ENCODE measurements at places on chromosomes 3 and 15.

- DNase-seq = no peak
Measured at GRCh38 chr15:98773616-98774015, 125.3 kb downstream of the IGF1R start.

GRCh38 chr15:43118829-43119228, 13.0 kb upstream of the UBR1 start:
- no peak for DNase-seq

DNA sequence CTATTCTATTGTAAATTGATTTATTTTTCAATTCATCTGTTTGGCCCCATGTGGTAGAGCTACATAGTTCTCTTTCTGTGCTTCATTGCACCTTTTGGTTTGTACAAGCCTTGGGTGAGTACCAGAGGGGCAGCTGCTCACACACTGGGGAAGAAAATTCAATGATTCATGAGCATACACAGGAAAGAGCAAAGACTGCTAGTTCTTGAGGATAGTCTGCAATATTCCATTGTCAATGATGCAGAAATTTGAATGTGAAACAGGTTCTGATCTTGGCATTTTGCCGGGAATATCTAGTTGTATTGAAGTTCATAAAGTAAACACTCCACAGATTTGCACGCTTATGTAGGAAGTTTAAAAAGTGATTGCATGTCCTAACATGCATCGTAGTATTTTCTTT, 304.6 kb downstream of the NAALADL2 start:
- no peak for DNase-seq

DNA sequence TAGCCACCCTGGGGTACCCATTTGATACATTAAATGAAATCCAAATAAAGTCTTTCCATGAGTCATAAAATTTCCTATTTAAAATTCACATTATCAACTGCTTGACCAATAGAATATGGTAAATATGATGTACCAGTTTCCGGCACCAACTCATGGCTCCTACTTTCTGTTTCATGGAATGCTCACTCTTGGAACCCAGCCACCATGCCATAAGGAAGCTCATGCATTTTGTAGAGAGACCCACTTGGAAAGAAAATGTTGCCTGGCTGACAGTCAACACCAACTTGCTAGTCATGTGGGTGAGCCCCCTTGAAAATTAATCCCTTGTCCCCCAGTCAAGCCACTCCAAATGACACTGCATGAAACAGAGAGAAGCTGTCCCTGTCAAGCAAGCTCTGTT, 57.2 kb downstream of the WWTR1 start:
- peak; percentile 91 for DNase-seq

DNA sequence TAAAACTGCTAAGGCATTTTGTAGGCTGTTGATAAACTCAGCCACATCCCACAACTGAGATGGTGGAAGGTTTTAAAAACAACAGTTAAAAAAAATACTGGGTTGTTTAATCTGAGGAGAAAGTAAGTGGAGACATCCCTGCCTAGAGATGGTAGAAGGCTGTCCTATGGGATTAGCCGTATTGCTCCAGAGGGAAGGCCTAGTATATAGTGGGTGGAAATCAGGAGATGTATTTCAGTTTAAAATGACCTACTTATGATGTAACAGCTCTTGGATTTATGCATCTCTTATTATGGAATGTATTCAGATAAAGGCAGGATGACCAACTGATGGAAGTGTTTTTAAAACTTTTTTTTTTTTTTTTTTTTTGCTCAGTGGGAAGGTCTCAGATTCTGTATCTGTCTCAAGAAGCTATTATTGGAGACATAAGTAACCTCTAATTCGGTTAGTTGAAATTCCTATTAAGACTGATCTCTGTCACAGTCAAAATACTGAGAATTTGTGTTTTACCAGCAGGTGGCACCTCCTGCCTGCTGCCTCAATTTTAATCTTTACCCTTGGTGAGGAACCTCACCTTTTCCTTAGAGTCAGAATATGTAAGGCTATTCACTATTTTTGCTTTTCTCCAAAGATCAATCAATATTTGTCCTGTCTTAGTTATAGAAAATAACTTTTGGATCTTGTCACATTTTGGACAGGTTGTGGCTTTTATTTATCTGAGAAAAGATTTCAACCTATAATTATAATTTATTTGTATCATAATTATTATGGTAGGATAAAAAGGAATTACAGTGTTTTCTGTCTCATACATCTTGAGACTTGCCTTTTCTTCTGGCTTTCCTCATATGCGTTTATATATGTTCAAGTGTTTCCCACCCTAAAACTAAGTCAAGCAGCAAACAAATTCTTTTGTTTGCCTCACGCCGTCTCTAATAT, 63.0 kb downstream of the VPS8 start:
- DNase-seq = peak; percentile 52

- no peak for DNase-seq
Measured at GRCh38 chr3:169110633-169111032, 552.9 kb downstream of the MECOM start.

- DNase-seq = no peak
Measured at GRCh38 chr15:96261575-96262034, 68.9 kb upstream of the NR2F2 start.

DNA sequence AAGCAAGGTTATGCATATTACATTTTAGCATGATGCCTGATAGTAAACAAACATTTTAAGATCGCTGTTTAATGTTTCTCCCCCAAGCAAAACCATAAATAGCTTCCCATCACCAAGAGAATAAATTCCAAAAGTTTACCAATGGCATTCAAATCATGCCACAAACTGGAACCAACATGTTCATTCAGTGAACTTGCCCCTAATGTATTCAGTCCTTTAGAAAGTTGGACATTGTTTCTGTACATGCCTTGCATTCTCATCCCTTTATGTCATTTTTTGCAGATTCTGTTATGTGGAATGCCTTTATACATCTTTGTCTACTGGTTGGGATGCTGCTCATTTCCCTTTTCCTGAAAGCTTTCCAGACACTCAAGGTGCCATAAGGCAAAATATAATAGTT, 105.5 kb downstream of the PYDC2 start:
- DNase-seq = no peak

- DNase-seq = peak; percentile 28
Measured at GRCh38 chr3:188060840-188061544, 93.0 kb upstream of the LPP start.
